Gastroesophageal sphincter (tissue), 4 donors: ENCODE measurements at places on chromosomes 6 and 20. TPM values are rescaled to one million over a fixed set of nuclear protein-coding genes. Genes with fewer than 3 reads are reported as not detected.

PRRT1 gene
- total RNA-seq = 3.0 TPM

DNA sequence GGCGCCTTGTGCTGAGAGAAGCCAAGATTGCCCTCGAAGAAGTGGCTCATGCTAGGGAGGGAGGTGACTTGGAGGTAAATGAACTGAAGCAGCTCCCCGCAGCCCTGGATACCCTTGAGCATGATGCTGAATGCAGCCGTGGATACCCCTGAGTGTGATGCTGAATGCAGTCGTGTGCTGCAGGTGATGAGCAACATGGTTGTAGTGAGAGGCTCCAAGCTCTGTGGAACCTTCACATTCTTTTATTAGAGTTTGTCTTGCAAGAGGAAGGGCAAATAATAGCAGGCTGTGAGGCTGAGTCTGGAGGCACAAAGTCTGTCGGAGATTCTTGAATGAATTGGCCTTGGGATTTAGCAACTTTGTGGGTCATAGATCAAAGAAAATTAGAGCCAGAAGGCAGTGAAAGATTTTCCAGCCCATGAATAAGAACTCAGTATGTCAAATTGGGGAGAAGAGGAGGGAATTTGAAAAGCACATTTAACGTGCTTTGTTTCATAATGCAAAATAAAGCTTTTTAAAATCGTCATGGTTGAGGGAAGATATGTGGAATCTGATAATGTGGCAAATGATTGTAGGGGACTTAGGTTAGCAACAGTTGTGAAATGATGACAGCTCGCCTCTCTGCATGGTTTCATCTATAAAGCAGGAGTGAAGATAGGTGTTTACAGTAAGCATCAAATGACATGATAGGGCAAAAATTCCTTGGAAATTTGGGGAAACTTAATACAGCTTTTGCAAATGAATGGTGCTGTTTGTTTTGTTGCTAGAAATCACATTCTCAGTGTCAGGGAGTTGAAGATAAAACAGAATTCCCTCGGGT, 120.1 kb upstream of the TIAM2 start:
- ATAC-seq = no peak

DNA sequence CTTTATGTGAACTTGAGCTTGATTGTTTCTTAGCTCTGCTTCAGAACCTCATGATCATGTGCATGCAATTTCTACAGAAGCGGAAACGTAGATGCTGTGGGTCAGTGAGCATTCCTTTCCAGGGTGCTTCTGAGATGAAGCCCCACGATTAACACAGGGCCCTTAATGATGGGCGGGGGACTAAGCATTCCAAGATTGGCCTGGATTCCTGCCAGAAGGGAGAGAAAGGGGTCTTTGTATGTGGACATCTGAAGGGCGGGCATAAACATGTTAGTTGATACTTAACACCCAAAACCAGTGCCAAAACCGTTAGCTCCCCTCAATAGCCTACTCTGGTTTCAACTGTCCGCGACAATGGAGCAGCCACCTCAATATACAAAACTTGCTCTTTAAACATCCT, 46.9 kb upstream of the POU3F2 start:
- no peak for ATAC-seq

GRCh38 chr6:144593392-144593791, 308.3 kb downstream of the UTRN start:
- no peak for ATAC-seq

GRCh38 chr6:20929283-20929682, 395.0 kb downstream of the CDKAL1 start:
- ATAC-seq = no peak

GRCh38 chr6:118580585-118581419, 32.7 kb downstream of the PLN start:
- peak; percentile 85 for ATAC-seq

DNA sequence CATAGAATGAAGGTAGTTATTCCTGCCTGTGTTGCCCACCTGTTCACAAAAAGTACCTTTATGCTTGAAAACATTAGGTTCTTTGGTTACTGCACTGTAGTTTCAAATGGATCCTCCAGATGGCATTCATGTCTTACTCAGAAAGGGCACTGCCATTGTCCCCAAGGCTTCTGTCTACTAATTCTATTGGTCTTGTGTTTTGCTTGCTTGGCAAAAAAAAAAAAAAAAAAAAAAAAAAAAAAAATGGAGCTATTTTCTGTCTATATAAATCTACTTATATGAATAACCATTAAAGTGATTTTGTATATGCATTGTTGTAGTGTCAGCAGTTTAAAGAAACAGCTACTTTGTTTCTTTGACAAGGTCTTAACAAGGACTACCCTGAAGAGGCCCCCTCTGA, 12.7 kb upstream of the EFHC1 start:
- ATAC-seq = no peak

KCNQ5 gene
- 1.9 TPM for total RNA-seq

- peak; percentile 81 for ATAC-seq
Observed at GRCh38 chr6:73585566-73586415, 65.0 kb upstream of the EEF1A1 start.

SLC17A1 gene
- not detected for total RNA-seq

ATP6V1G2 gene
- 4.0 TPM for total RNA-seq

GCM1 gene
- not detected for total RNA-seq

GRCh38 chr20:34337982-34338726, 24.9 kb upstream of the ITCH start:
- ATAC-seq = no peak

GPX5 gene
- total RNA-seq = not detected

CRIP3 gene
- not detected for total RNA-seq

DNA sequence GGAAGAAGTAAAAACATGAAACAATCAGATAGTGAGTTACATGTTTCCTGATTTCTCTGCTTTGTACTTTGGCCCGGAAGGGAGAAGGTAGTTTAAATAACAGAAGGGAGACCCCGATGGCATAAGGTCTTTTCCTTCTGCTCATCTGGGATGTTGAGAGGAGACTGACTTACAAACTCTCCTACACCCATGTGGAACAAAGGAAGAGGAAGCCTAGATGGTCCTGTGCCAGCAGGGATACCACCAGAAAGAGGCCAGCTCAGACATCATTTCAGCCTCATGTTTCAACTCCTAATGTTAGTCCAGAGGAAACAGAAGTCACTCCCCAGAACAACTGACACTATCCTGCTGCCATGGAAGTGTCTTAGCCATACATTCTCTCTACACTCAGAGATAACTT, 250.7 kb upstream of the NOX3 start:
- ATAC-seq = no peak

GRCh38 chr6:151721146-151721545, 86.3 kb upstream of the ESR1 start:
- peak; percentile 16 for ATAC-seq

DNA sequence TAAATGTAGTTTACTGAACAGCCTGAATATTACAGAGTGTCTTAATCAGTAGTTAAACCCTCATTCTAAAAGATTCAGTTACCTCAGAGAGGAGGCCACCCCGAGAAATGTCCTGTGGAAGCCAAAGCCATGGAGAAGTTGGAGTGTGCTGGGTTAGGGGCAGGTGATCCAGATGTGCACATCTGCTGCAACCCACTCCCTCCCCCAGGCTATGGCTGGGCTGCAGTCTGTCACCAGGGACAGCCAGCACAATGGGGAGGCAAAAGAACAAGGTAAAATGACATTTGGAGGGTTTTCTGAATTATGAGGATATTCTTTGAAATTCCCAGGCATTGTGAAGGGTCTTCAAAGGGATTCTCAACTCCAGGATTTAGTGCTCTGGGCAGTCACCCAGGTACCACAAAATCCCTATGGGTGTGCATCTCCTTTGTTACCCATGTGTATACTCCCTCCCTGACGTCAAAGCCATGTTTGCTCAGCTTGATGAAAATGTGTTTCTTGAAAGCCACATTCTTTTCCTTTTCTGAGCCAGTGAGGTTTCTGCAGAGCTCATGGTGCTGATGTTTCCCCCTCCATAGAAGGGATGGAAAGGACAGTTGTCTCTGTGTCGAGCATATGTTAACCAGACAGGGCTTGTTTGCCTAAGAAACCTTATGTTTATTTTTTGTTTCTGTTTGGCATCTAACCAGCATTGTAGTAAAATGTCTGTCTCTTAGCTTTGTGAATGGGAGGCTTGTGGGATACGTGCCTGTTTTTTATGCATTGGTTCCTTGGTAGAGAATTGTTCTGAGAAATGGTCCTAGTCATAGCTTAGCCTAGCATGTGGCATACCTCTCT, 212.3 kb upstream of the TBX18 start:
- ATAC-seq = no peak

TBCC gene
- total RNA-seq = 44.2 TPM

BEND6 gene
- 0.54 TPM for total RNA-seq

SDC4 gene
- 75.1 TPM for total RNA-seq

- no peak for ATAC-seq
Observed at GRCh38 chr6:12068899-12069557, 56.9 kb downstream of the HIVEP1 start.

GRCh38 chr20:23436681-23437080, 2.8 kb upstream of the CSTL1 start:
- no peak for ATAC-seq

- no peak for ATAC-seq
Observed at GRCh38 chr6:48476257-48476656, 365.3 kb upstream of the PTCHD4 start.

DNA sequence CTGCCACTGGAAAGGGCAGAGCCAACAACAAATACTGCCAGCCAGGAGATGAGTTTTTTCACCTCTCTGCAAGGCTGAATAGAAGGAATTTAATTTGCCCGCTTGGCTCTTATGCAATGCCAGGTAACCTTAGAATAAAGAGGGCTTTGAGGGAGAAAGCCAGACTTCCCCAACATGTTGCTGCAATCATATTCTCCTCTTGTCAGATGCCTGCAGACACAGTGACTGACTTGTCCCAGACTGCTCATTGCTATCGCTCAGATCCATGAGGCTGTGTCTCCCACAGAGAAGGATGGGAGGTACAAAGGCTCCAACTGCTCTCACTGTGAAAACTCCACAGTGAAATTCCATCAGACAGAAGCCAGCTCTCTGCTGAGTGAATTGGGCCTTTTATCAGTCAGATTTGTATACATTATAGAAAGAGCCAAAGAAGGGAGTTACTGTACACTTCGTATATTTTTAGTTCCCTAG, 517.0 kb upstream of the ID4 start:
- no peak for ATAC-seq

GRCh38 chr6:137964876-137965275, 97.8 kb downstream of the TNFAIP3 start:
- no peak for ATAC-seq

- ATAC-seq = no peak
Observed at GRCh38 chr20:32474717-32474966, 110.5 kb downstream of the NOL4L start.

HSPA1L gene
- total RNA-seq = 3.9 TPM
